GM12878 (cell line): ENCODE measurements at places on chromosomes 3 and 15. TPM values are rescaled to one million over a fixed set of nuclear protein-coding genes. Genes with fewer than 3 reads are reported as not detected.

The WDR72 gene
- not detected in 2 replicates for polyA plus RNA-seq

The SLC15A2 gene
- polyA plus RNA-seq, result 0.98 and 1.2 TPM in 2 replicates

DNA sequence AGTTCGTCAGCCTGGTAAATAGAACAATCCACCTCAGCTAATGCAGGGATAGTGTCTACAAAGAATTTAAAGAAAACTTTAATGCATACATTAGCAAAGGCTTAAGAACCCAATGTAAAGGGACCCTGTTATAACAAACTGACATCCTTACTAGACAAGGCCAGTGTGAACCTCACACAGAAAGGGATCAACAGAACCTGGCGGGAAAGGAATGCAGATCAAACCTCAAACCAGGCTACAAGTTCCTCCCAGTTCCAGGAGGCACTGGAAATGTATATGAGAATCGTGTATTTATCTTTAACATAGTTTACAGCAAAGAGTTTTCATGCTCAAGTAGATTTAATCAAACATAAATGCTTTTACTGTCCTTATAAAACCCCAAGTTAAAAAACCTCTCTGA lies 37.6 kb upstream of the ATP11B start:
- DNase-seq, result no peak

DNA sequence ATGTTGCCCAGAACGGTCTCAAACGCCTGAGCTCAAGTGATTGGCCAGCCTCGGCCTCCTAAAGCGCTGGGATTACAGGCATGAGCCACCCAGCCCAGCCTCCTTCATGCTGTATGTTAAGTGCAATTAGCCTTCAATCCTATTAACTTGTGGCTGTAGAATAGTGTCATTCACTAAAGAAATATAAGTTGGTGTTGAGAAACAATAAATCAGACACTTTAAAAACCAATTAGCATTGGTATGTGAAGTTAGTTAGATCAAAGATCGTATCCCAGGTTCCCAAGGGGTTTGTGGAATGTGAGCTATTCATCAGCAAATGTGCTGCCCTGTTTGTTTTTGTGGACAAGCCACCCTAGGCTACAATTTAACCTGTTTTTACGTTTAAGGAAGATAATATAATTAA lies 11.0 kb upstream of the PIK3CB start:
- DNase-seq, result no peak

DNA sequence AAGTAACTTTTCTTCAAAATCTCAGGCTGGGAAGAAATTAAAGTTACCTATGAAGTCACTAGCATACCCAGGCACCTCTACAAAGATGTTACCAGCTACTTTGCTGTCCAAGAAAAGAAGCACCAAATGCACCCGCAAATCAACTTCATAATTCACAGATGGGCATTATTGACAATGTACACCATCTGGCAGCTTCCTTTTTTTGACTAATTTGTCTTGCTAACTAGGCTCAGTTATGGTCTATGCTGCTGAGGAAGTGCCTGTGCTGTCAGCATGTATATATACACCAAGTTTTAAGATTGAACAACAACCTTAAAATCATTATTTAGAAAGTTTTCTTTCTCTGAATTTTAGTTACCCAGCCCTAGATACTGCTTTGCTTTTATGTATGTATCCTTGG lies 93.8 kb downstream of the NSUN3 start:
- DNase-seq, result no peak

- no peak for DNase-seq
Measured at GRCh38 chr3:122358703-122359032, 24.4 kb downstream of the MIX23 start.

- no peak for DNase-seq
Measured at GRCh38 chr3:117408811-117409210, 699.2 kb downstream of the TUSC7 start.

DNA sequence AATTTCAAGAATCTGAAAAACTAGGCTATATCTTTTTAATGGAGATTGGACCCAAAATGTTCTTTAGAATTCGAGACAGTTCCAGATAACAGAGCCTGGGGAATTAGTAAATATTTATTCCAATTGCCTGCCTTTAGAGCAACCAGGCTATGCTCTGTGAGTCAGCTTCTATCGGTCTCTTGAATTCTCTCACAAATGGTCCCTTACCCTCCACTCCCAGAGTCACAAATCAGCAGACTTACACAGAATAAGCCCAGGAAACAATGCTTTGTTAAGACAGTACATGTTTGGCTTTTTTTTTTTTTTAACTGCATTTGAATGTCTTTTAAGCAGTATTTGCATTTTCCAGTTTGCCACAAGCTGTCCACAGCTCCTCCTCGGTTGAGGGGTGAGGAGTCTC lies 460.7 kb upstream of the CBLB start:
- DNase-seq, result no peak
